Liver (tissue), 10 donors: ENCODE measurements at places on chromosomes 1 and 21.

DNA sequence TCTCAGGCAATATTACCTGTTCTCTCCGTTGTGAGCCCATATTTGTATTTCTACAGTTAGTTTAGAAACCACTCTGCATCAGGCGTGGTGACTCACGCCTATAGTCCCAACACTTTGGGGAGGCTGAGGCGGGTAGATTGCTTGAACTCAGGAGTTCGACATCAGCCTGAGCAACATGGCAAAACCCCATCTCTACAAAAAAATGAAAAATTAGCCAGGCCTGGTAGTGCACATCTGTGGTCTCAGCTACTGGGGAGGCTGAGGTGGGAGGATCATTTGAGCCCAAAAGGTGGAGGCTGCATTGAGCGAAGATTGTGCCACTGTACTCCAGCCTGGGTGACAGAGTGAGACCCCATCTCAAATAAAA, 19.7 kb upstream of the ID3 start:
- DNase-seq, result no peak

DNA sequence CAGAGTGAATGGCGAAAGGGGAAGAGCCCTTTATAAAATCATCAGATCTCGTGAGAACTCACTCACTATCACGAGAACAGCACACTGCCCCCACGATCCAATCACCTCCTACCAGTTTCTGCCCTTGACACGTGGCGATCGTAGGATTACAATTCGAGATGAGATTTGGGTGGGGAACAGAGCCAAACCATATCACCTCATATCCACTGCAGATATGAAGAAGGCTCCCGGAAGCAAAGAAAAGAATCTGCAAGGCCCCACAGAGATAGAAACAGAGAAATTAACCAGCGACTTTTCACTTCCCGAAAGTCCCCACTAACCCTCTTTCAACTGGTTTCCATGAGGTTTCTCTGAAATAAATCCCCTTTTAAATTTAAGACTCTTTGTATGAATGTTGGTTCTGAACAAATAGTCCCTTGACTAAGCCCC, 86.2 kb upstream of the IRF2BP2 start:
- no peak for DNase-seq

DNA sequence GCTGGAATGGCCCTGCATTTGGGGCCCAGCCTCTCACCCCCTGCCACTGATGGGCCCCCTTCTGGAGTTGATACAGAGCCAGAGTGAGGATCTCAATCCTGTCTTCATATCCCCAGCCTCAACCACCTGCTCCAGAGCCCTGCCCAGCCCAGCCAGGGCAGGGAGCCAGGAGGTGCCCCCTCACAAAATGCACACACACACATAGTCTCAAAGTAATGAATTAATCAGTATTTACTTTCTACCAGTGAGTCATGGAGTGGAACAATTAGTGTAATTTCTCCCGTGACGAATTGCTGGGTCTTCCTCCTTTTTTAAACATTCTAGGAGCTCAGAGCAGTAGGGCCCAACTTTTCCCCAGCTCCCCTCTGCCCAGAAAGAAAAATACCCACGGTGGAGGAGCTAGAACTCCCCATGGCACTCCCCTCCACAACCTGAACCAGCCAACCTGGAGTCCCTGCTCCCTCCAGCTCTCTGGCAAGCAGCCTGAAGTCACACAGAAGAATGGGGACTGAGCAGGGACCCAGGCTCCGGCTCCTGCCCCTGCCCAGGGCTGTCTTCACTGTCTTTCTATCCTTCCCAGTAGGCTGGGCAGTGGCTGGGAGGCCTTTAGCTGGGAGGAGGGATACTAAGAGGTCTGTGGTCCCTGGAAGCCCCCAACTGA, 29.3 kb downstream of the SDC3 start:
- no peak for DNase-seq

DNA sequence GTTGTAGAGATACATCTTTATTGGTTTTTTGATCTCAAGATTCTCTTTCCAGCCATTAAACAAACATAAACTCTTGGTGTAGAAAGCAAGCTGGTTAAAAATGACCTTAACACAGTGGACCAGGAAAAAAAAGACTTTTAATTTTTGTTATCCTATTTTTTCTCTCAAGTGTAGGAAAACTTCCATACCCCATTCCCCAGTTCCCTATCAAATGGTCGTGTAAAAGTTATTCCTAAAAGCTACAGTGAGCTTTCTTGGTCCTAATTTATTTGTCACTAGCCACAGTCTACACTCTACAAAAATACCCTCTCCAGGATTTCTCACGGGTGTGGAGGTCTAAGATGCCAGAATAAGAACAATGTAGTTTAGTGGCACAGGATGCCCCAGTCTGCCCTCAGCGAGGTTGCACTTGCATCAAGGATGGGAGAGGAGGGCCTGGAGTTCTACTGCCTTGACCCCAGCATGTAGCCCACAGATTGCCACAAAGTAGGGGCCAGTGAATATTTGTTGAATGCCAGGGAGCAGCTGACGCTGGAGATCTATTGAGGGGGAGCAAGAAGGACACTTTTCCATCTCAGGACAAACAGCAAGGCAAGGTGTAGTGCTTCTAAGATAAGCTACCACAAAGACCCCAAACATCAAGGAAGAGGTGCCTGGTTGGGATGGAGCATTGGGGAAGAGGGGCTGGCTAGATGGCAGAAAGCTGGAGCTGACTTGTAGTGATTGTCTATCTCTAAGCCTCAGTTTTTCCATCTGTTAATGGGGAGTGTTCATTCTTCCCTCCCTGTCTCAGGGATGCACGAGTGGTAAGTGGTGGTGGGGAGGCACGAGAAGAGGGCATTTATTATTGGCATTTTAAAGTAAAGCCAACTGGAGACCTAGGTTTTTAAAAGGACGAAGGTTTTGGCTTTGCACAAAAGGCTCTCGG, 1.8 kb downstream of the MYCL start:
- no peak for DNase-seq

GRCh38 chr1:243939167-243939848, 89.3 kb upstream of the AKT3 start:
- no peak for DNase-seq
